ENCODE measurements at places on chromosomes 12 and 14.

- no peak for DNase-seq
Measured at GRCh38 chr14:54570631-54571415, 3.9 kb downstream of the SAMD4A start.

- no peak for DNase-seq
Measured at GRCh38 chr12:41769810-41770209, 374.9 kb downstream of the GXYLT1 start.

DNA sequence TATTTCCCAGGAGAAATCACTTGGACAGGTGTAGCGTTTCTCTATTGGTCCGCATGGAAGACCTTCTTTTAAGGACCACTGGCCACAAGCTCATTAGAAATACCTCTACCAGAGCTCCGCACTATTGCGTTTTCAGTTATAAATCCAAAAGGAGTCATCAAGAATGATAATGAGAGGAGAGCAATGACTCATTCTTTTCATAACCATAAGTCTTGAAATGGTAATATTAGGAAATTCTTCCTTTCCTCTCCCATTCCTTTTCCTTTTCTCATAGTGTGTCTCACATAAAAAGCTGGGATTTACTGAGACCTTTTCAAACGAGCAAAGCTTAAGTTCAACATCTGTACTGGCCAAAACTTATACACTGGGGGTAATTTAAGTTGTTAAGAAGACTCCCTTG is 215.7 kb downstream of the CPNE8 start:
- DNase-seq = no peak

GRCh38 chr12:2019126-2019525 is 14.9 kb upstream of the DCP1B start:
- DNase-seq = no peak

- DNase-seq = no peak
Measured at GRCh38 chr14:78595797-78596196, 425.6 kb downstream of the NRXN3 start.

GRCh38 chr14:32608857-32609256 is 279.8 kb downstream of the AKAP6 start:
- no peak for DNase-seq

- DNase-seq = no peak
Measured at GRCh38 chr14:87285506-87285905, 707.5 kb downstream of the GALC start.

GRCh38 chr14:92693998-92694795 is 54.2 kb downstream of the LGMN start:
- DNase-seq = no peak

- no peak for DNase-seq
Measured at GRCh38 chr12:67892259-67893021, 96.8 kb upstream of the IFNG-AS1 start.

GRCh38 chr12:75900781-75901254 is 130.8 kb downstream of the PHLDA1 start:
- DNase-seq = no peak

GRCh38 chr14:82398256-82398655 is 864.6 kb upstream of the SEL1L start:
- no peak for DNase-seq

- DNase-seq = no peak
Measured at GRCh38 chr12:81572411-81572810, 186.7 kb downstream of the PPFIA2 start.

- DNase-seq = no peak
Measured at GRCh38 chr14:90319173-90319572, 12.6 kb downstream of the NRDE2 start.

GRCh38 chr12:122887819-122888212 is 8.1 kb downstream of the VPS37B start:
- no peak for DNase-seq

DNA sequence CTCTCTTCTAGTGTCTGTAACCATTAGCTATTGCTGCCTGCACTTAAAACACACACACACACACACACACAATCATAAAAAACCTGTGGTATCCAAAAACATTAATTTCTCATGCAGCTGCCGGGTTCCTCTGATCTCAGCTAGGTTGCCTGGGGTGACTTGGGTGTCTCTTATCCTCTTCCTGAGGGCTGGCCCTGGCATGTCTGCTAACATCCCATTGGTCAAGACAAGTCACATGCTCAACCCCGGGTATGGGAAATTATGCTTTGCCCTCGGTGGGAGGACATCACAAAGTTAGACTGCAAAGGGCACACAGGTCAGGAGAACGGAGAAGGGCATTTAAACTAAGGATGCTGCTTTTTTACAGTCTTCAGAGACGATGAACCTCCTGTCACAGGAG is 55.7 kb downstream of the TRPV4 start:
- peak; percentile 38 for DNase-seq

GRCh38 chr14:83864106-83864505 is 1665.8 kb upstream of the FLRT2 start:
- no peak for DNase-seq

- DNase-seq = no peak
Measured at GRCh38 chr12:33427071-33427470, 12.5 kb downstream of the SYT10 start.

GRCh38 chr12:117105902-117106301 is 6.7 kb upstream of the TESC start:
- peak; percentile 33 for DNase-seq

DNA sequence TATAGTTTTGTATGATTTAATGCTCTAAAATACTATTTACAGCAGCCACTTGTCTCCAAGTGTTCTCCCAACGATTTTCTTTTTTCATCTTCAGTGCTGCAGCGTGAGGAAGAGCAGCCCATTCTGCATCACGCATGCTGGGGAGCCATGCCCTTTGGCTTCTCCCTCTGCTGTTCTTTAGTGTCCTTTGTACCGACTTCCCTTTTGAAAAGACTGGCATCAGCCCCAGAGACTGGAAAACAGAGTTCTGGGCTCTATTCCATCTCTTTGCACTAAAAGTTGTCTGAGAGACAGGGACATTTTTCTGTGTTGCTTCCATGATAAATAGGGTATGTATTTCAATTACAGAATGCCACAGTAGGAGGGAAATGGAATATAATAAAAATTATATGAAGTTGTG is 105.1 kb downstream of the RERG start:
- DNase-seq = no peak

DNA sequence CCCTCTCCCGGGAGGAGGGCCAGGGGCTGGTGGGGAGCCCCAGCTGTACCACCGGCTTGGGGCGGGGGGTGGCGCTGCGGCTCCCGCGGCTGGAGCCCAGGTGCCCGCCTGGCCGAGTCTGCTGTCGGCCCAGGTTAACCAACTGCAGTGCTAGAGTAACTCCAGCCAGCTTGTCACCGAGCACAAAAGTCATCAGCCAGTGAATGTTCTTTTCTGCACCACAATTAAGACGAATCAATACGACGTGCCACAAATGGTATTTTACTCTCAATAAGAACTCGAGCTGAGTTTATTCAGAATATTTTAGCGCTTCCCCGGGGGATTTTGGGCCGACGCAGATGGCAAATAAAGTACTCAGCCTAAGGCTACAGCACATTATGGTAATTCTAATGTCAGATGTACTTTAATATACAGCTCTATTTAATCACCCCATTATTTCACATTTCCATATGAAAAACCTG is 83.2 kb downstream of the BCL11B start:
- DNase-seq = peak; percentile 33

- DNase-seq = no peak
Measured at GRCh38 chr12:32727237-32727636, 28.5 kb downstream of the YARS2 start.

DNA sequence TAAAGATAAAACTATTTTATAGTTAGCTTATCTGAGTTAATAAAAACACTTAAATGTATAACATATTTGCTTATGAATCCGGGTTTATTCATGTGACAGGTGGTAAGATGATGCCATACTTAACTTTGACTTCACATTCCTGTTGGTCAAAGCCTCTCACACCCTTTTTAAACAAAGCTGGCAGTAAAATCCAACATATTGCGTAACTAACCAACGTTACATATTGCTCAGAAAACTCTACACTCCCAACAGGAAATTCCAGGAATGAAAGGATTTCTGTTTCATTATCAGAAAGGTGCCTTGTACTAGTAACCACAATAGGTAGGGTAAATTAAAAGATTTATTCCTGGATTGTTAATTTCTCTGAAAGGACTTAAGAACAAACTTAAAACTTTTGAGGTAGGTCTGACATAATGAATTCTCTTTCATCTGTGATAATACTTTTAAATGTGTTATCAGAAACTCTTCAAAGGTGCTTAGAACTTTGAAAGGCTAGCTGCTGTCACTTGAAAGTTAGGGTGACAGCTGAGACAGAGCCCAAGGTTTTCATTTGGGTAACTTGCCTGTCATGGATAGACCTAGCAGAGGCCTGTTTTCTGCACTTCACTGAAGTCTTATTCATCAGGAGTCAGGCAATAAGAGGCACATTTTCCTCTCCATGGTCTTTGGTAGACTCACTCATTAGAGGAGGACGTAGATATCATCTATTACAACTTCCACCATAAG is 23.8 kb upstream of the CATSPERB start:
- no peak for DNase-seq

DNA sequence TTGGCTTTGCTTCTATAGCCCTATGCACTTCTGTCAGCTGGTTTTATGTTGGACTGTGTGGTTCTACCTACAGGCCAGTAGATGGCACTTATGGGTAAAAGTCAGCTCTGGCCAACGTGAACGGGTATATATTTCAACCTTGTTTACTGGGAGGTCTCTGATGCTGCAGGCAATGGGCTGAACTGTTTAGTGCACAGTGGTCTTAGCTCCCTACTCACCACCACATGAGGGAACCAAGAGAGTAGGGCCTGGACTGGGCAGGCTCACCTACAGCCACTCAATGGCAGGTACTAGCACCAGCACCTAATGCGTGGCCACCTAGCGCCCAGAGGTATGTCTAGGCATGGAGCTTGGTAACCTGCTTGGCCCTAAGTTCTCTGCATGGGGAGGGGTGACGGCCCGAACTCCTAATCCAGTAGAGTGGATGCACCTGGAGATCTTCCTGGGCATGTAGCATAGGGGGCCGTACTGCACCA is 481.8 kb downstream of the TMEM117 start:
- no peak for DNase-seq

- no peak for DNase-seq
Measured at GRCh38 chr12:107165581-107165980, 72.2 kb upstream of the CRY1 start.

GRCh38 chr14:25011095-25011494 is 38.9 kb downstream of the STXBP6 start:
- no peak for DNase-seq

DNA sequence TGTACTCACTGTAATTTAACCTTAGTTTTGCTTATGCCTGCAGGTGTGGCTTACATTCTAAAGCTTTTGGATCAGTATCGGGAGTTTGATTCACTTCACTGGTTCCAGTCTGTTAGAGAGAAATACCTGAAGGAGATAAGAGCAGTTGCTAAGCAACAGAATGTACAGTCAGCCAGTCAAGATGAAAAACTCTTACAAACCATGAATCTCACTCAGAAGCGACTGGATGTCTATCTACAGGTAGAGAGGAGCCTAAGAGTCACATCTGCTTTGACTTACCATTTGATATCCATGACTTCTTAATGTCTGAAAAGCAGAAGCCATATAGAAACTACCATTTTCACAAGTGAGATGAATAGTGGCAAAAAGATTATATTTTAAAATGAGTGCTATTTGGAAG is 56.5 kb downstream of the WASHC4 start:
- DNase-seq = no peak

GRCh38 chr12:25558586-25558985 is 5.5 kb upstream of the LMNTD1 start:
- no peak for DNase-seq

Measured in CD4-positive, alpha-beta T cell treated with Interleukin-6 at 100 ng/mL for 8 hours (primary cell).